ENCODE measurements at places on chromosomes 3 and 15. TPM values are rescaled to one million over a fixed set of nuclear protein-coding genes. Genes with fewer than 3 reads are reported as not detected.

The ROPN1 gene
- total RNA-seq = 0.21 TPM

The MESP2 gene
- not detected for total RNA-seq

The PAQR9 gene
- total RNA-seq = not detected

The MUSTN1 gene
- not detected for total RNA-seq

The GP9 gene
- not detected for total RNA-seq

The LZTFL1 gene
- total RNA-seq = 6.5 TPM

The PCOLCE2 gene
- 22.7 TPM for total RNA-seq

The ATP13A4 gene
- not detected for total RNA-seq

The FOXL2 gene
- total RNA-seq = not detected

The SUCLG2 gene
- 45.0 TPM for total RNA-seq

The CCDC39 gene
- total RNA-seq = 0.03 TPM

The FBXW12 gene
- total RNA-seq = not detected

The GRAMD2A gene
- total RNA-seq = not detected

DNA sequence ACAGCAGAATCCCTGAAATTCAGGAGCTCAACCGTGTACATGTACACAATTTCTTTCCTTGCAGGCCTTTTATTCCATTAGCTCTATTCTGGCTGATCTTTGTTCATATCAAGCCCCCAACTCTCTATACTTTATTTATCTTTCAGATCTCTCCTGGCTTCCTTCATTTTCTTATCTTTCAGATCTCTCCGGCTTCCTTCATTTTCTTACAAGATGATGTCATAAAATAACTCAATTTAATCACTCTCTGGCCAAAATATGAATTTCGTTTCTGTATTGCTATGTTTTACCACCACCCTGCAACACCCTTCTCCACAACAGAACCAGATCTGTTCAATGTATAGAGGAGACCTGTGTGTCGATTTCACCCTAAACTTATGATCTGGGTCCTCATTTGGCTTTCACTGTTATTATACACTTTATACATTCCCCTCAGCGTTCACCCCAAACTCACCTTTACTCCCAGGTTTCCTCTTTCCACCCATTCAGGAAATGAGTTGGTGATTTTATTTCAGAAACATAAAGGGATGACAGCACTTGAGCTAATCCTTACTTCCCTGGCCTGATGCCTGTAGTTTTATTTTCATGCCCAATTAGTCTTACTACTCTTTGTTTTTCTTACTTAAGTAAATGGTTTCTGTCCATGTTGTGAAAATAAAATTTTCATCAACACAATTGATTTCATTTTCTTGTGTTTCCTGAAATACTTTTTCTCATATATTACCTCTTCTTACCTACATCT is 195.5 kb downstream of the BCHE start:
- peak; percentile 44 for DNase-seq

GRCh38 chr15:99090011-99090699 is 14.7 kb upstream of the SYNM start:
- no peak for DNase-seq

GRCh38 chr3:74693696-74694393 is 79.4 kb upstream of the CNTN3 start:
- DNase-seq = no peak

GRCh38 chr15:30990036-30990435 is 1.4 kb downstream of the MTMR10 start:
- DNase-seq = no peak

GRCh38 chr3:61796088-61796680 is 234.8 kb downstream of the PTPRG start:
- no peak for DNase-seq

GRCh38 chr3:58102976-58103451 is 94.8 kb downstream of the FLNB start:
- DNase-seq = no peak

GRCh38 chr3:184230603-184231528 is 1.5 kb downstream of the VWA5B2 start:
- DNase-seq = no peak

DNA sequence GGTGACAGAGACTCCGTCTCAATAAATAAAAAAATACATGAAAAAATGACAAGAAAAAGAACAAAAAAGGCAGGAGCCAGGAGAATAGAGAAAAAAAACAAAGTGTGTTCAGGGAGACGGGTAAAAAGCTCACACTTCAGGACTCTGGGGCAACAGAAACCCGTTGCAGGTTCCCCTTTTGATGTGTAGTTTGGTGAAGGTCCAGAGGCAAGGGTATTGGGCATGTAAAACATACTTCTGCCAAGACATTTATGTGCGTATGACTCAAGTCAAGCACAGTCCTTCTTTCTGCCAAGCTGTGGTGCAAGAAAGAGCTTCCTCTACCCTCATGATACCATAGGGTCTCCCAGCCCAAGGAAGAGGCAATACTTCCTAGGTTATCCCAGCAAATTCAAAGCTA is 33.4 kb upstream of the STRIT1 start:
- no peak for DNase-seq

GRCh38 chr15:61083788-61084134 is 145.3 kb downstream of the RORA start:
- DNase-seq = no peak

DNA sequence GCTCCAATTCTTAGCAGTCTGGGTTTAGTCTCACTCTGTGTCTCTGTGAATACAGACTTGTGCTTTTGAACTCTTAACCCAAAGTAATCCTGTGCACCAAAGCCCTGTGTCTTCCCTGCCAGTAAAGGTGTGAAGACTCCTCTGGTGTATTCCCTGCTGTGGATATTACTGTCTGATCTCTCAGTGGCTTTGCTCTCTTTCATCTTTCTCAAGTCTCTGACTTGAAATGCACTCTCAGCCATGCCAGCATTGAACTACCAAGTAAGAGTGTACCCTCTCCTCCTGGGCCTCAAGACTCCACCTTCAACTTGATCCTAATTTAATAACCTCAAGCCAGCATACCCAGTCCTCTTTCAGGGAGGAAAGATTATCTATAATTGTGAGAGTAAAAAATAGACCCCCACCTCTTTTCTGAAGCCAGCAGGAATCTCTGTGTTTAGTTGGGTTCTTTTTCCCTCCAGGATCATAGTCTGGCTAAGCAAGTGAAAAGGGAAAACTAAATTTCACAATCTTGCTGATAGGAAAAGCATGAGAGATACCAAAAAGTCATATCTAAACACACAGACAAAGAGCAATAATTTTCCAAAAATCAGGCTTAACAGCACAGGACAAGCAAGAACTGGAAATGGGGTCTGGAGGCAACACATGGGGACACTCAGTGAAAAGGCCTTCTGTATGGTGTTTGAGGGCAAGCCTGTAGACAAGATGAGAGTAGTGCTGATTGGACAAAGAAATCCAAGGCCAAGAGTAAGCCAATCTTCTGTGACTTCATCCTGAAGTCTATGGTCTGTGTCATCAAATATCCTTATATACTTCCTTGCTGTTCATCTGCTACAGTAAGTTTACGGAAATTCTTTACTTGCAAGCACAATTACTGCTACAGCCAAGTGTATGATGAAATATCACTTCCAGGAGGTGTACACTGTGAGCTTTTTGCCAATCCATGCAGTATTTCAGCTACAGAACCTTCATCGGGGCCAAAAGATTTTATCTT is 296.1 kb upstream of the TGFBR2 start:
- no peak for DNase-seq

DNA sequence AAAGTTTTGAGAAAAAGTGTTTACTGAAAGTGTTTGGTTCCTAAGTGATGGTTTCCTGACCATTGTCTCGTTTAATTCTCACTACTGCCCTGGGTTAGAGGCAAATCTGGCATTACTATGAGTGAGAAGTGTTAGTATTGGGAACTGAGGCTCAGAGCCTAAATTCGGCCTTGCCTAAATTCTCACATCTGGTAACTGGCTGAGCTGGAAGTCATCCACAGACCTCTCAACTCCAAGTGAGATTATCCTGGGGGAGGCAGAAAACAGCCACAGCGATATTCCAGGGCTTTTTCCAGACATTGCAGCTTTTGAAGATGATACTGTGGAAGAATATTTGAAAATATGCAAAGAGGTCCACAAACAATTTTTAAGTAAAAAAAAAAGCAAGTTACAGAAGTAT is 85.1 kb upstream of the TRA2B start:
- DNase-seq = no peak

GRCh38 chr15:35107122-35107521 is 22.0 kb upstream of the NANOGP8 start:
- DNase-seq = no peak

DNA sequence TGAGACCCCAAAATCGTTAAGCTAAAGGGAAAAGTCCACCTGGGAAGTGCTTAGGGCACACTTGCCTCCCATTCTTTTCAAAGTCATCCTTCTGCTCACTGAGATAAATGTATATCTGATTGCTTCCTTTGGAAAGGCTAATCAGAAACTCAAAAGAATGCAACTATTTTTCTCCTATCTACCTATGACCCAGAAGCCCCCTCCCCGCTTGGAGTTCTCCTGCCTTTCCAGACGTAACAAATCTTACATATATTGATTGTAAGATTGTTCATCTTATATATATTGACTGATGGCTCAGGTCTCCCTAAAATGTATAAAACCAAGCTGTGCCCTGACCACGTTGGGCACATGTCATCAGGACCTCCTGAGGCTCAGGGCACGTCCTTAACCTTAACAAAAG is 56.8 kb upstream of the ACAN start:
- DNase-seq = no peak

DNA sequence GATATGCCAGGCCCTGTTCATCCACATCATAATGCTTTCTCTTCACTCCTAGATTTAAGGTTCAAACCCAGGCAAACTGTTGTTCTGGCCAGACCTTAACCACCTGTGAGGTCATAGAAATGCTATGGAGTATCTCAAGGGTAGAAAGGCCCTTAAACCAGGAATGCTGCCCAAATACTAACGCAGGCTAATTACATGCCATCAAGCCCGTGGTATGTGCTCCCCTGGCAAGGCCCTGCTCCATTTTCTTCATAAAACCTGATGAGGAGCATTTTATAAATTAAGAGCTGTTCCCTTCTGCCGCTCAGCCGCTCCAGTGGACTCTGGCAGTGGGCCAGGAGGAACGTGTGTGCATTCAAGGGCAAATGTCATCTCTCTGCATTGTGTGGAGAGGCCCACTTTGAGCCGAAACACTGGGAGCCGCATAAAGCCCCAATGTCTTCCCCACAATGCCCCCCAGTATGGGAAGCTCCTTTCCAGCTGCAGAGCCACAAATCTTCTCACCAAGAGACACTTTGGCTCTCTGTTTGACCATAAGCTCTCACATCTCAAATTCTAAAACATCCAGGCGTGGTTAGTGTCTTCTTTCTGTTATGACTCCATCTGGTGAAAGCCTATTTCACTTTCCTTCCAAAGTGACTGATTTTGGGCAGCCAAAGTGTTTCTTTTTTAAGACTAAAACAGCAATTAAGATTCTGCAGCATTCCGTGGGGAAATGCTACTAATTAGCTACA is 210.8 kb upstream of the NR2E3 start:
- DNase-seq = no peak

GRCh38 chr3:45979378-45979777 is 16.2 kb downstream of the FYCO1 start:
- no peak for DNase-seq

GRCh38 chr15:35842631-35843030 is 296.7 kb upstream of the DPH6 start:
- DNase-seq = no peak

- DNase-seq = no peak
Measured at GRCh38 chr3:69271098-69271497, 114.8 kb downstream of the FRMD4B start.

GRCh38 chr15:85578941-85579701 is 198.7 kb downstream of the AKAP13 start:
- DNase-seq = no peak

DNA sequence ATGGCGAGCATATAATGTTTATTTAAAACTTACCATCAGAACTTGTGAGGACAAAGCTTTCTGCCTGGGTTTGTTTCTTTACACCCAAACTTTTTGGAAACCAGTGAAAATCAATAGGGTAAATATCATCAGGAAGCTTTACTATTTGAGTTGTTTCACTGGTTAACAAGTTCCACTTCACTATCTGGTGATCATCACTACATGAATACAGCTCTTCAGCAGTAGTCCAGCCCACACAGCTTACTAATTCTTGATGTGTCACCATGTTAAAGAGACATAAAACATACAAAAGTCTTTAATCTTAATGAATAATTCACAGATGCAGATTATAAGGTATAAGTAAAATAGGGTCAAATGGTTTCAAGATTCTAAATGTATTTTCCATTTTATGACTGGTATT is 17.6 kb downstream of the IFT80 start:
- no peak for DNase-seq

DNA sequence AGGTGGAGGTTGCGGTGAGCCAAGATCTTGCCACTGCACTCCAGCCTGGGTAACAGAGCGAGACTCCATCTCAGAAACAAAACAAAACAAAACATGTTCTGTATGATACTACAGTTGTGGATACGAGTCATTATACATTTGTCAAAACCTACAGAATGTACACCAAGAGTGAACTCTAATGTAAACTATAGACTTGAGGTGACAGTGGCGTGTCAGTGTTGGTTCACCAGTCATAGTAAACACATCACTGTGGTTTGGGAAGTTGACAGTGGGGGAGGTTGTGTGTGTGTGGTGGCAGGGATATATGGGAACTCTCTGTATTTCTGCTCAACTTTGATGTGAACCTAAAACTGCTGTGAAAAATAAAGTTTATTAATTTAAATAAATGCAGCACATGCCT is 33.0 kb upstream of the GNB5 start:
- DNase-seq = no peak
